ENCODE measurements at places on chromosomes 6 and 20. TPM values are rescaled to one million over a fixed set of nuclear protein-coding genes. Genes with fewer than 3 reads are reported as not detected.

DNA sequence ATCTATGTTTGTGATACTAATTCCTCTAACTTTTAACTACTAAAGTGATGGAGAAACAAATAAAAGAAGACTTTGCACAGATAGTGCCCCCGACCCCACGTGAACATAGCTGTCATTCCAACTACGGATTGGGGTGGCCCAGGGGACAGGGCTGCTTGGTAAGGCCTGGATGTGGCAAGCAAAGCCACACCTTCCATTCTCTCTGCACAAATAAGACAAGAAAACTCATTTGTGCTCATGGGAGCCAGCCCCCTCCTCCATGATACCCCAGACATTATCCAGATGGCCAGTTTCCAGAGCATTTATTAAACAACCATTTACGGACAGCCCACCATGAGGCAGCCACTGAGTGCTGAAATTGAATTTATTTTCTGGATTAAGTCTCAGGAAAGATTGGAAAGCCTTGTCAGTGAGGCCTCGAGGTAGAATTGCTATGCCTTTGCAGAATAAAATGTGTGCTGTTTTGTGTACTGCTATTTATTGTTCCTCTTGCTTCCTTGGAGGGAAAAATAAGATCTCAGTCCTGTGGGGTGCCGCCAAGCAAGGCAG, 151.2 kb downstream of the UNC5CL start:
- no peak for DNase-seq
- peaks cover 5% of the 10 kb centered on the region for H3K4me1 ChIP-seq
- H3K36me3 ChIP-seq = no peaks in the 10 kb centered on the region
- no peaks in the 10 kb centered on the region for H3K27me3 ChIP-seq

The LPA gene
- 0.47 TPM for total RNA-seq

DNA sequence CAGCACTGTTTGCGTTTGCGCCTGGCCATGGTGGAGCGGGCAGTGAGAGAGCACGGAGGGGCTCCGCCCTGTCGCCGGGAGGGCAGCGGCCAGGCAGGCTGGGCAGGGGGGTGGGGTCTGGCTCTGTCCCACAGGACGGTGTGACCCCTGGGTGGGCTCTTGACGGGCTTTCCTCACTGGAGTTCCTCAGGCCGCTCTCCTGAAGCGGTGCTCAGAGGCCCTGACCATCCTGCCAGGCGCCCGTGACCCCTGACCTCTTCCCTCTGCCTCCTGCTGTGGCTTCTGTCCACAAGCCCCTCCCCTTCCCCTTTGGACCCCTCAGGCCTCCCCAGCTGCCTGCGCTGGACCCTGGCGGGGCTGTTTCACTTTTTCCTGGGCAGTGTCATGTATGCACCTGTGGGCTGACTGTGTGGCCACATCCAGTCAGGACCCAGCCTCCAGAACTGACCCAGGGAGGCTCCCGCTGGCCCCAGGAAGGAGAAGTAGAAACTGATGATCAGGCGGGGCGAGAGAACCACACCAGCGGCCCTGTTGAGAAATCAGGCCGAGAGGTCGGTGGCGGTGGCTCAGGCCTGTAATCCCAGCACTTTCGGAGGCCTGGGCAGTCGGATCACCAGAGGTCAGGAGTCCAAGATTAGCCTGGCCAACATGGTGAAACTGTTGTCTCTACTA, 1.2 kb downstream of the OGFR start:
- no peaks in the 10 kb centered on the region for H3K4me1 ChIP-seq
- H3K27ac ChIP-seq = no peak overlapping the region
- DNase-seq = no peak
- peaks cover 29% of the 10 kb centered on the region for H3K36me3 ChIP-seq

DNA sequence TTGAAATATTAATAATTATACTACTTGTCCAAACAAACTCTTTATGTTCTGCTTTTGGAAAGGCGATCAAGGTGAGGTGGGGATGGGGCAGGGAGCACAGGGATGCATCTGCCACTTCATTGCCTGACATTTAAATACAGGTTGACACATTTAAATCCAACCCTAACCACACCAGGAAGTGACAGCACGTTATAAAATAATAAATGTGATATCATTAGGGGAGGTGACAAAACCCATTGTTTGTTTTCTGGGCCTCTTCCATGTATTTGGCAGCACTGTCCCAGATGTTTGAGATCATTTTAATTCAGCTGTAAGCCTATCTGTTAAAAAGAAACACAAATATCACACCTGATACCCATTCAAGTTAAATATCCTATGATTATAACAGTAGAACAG, 342.4 kb upstream of the ARID1B start:
- no peak overlapping the region for H3K4me3 ChIP-seq
- no peaks in the 10 kb centered on the region for H3K36me3 ChIP-seq
- DNase-seq = no peak
- H3K4me1 ChIP-seq = no peaks in the 10 kb centered on the region

DNA sequence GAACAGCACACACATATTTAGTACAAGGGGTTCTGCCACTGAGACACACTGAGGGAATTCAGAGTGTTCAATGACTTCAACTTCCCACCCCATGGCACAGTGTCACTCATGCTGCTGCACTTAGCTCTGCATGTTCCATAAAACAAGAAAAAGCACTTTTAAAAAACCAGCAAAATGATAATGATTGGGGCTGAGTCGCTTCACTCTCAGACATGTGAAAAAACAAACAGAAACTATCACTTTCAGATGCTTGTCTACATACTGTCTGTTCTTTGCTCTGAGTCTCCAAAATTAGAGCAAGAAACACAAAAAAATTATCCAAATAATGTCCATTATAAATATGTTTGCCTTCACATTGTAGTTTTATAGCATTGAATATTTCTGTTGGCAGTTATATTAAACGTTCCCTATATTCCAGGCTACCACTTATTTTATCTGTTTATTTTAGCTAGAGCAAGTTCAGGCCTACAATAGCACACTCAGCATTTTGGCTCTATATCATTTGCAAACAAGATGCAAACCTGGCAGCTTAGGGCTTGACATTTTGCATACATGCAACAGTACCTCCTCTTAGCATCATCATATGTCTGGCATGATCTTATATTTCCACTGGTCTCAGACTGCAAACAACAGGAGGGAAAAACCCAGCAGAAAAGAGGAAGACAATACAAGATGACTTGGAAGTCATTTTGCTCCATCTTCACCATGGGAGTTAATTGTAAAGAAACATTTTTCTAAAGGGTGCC, 398.8 kb downstream of the HACE1 start:
- H3K27ac ChIP-seq = no peak overlapping the region
- no peaks in the 10 kb centered on the region for H3K27me3 ChIP-seq
- no peaks in the 10 kb centered on the region for H3K36me3 ChIP-seq
- no peaks in the 10 kb centered on the region for H3K4me1 ChIP-seq
- no peak for DNase-seq

GRCh38 chr20:48489046-48489463, 338.7 kb downstream of the PREX1 start:
- H3K27me3 ChIP-seq = no peaks in the 10 kb centered on the region
- no peak overlapping the region for H3K27ac ChIP-seq
- no peak for DNase-seq
- H3K4me1 ChIP-seq = peaks cover 6% of the 10 kb centered on the region
- no peaks in the 10 kb centered on the region for H3K36me3 ChIP-seq

GRCh38 chr20:24936526-24937407, 12.3 kb upstream of the CST7 start:
- H3K4me3 ChIP-seq = no peak overlapping the region
- H3K36me3 ChIP-seq = no peaks in the 10 kb centered on the region
- H3K27me3 ChIP-seq = no peaks in the 10 kb centered on the region
- H3K27ac ChIP-seq = no peak overlapping the region
- DNase-seq = peak; percentile 14

DNA sequence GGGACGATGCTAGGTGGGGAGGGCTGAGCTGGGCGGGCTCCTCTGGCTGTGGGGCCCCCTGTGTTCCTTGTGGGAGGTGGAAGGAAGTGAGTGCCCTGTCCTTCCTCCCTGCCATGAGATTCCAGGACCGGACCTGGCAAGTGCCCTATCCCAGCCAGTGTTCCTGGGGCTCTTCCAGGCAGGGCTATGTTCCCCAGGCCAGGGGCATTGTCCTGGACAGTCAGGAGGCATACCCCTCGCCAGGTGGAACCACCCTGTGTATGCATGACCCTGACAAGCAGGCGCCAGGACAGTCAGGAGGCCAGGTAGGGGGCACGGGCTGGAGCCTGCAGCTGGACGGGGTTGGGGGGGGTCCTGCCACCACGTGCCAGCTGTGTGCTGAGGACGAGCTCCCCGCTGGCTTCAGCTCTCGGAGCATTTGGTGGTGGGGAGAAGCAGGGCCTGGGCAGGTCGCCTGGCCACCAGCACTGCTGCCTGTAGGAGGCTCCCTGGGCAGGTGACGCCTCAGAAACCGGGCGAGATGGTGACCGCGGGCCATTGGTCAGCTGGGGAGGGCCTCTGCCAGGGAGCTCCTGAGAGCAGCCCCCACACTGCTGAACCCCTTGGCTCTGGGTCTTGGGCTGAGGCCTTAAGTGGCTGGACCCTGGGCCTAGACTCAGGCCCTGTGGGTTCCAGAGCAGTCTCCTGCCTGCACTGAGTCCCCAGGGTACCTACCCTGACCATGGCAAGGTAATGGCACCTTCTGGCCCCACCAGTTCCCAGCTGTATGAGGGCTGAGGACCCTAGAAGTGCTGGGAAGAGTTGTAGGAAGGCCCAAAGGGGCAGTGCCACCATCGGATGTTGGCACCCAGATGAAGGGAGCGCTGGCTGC, 694 bp downstream of the SLC17A9 start:
- peaks cover 25% of the 10 kb centered on the region for H3K36me3 ChIP-seq
- peak overlapping the region; percentile 73 for H3K27ac ChIP-seq
- peak; percentile 83 for DNase-seq
- H3K27me3 ChIP-seq = no peaks in the 10 kb centered on the region

DNA sequence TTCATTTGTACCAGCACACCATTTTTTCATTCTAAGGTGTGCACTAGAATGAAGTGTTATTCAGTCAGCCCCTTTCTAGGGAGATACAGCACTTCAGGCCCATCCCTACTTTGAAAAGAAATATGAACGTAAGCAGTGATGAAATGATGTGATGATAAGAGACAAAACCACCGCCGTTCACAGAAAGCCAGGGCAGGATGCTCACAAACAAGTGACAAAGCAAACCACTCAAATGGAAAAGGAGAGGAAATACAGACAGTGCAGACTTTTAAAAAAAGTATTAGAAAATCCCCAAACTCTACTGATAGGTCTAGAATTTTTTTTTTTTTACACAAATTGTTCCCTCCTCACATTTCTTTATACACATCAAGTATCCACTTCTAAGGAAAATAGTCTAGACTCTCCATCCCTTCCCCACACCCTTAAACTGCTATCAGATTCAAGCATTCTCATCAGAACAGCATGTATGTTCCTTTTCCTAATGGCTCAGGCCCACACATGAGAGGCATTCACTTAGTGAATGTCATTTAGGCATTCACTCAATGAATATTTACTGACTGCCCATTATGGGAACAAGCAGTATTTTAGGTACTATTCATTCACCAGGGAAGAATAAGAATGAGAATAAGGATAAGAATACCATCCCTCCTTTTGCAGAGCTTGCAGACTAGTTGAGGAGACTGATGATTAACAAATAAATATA, 243.5 kb downstream of the GMPR start:
- peaks cover 3% of the 10 kb centered on the region for H3K4me1 ChIP-seq
- H3K27me3 ChIP-seq = no peaks in the 10 kb centered on the region
- no peaks in the 10 kb centered on the region for H3K36me3 ChIP-seq
- no peak overlapping the region for H3K4me3 ChIP-seq

The BEND6 gene
- 0.95 TPM for total RNA-seq

- H3K27me3 ChIP-seq = no peaks in the 10 kb centered on the region
- H3K4me3 ChIP-seq = no peak overlapping the region
- H3K4me1 ChIP-seq = no peaks in the 10 kb centered on the region
- H3K36me3 ChIP-seq = no peaks in the 10 kb centered on the region
- H3K27ac ChIP-seq = no peak overlapping the region
Measured at GRCh38 chr6:34172961-34173775, 27.3 kb upstream of the GRM4 start.

The CD109 gene
- total RNA-seq = 2.0 TPM

DNA sequence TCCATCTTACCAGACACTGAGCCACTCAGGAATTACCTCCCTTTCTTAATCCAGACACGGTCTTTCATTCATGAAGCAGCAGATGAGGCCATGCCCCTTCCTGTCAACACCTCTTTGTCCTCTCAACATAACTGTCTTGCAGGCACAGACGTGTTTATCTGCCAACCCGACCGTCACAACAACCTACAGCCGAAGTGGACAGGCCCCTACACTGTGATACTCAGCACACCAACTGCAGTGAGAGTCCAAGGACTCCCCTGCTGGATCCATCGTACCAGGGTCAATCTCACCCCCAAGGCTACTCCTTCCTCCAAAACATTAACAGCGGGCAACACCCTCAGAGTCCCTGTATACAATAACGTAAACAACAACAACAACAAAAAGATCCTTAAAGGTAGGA, 30.6 kb upstream of the ULBP3 start:
- no peak overlapping the region for H3K27ac ChIP-seq
- no peaks in the 10 kb centered on the region for H3K4me1 ChIP-seq
- no peaks in the 10 kb centered on the region for H3K36me3 ChIP-seq
- no peak overlapping the region for H3K4me3 ChIP-seq
- H3K27me3 ChIP-seq = no peaks in the 10 kb centered on the region
- DNase-seq = no peak

DNA sequence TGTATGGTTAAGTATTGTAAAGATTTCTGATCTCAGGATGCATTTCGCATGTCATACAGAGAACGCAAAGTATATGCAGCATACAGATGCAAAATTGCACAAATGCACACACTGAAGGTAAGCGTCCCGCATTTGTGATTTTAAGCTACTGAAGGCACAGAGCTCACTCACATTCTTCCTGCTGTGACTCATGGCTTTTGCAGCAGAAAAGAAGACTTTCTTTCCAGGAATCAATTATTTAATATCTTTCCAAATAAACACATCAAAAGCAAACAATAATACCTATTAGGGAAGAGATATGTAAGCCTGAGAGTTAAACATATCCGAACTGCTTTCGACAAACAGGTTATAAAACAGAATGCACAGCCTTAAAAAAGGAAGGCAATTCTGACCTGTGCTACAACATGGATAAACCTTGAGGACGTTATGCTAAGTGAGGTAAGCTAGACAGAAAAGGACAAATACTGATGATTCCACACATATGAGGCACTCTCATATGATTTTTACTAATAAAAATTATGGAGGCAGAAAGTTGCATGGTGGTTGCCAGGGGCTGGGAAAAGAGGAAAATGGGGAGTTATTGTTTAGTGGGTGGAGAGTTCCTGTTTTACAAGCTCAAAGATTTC, 109.0 kb downstream of the TFAP2A start:
- no peak for DNase-seq
- H3K27me3 ChIP-seq = no peaks in the 10 kb centered on the region
- H3K27ac ChIP-seq = no peak overlapping the region
- no peak overlapping the region for H3K4me3 ChIP-seq
- H3K4me1 ChIP-seq = no peaks in the 10 kb centered on the region

- H3K4me3 ChIP-seq = no peak overlapping the region
- no peaks in the 10 kb centered on the region for H3K27me3 ChIP-seq
- H3K36me3 ChIP-seq = peaks cover 48% of the 10 kb centered on the region
- no peaks in the 10 kb centered on the region for H3K4me1 ChIP-seq
Measured at GRCh38 chr6:119205911-119206618, 127.6 kb upstream of the FAM184A start.

- H3K27ac ChIP-seq = no peak overlapping the region
- no peak overlapping the region for H3K4me3 ChIP-seq
- H3K36me3 ChIP-seq = no peaks in the 10 kb centered on the region
- no peak for DNase-seq
- H3K27me3 ChIP-seq = no peaks in the 10 kb centered on the region
Measured at GRCh38 chr6:134539865-134540323, 222.0 kb upstream of the SGK1 start.

The TOMM6 gene
- 220 TPM for total RNA-seq

The EFCAB8 gene
- 1.0 TPM for total RNA-seq

The TMEM74B gene
- 5.8 TPM for total RNA-seq

GRCh38 chr6:82953871-82954270, 111.8 kb downstream of the UBE3D start:
- no peak overlapping the region for H3K4me3 ChIP-seq
- no peak for DNase-seq
- H3K27me3 ChIP-seq = no peaks in the 10 kb centered on the region
- H3K27ac ChIP-seq = no peak overlapping the region
- no peaks in the 10 kb centered on the region for H3K4me1 ChIP-seq
- peaks cover 25% of the 10 kb centered on the region for H3K36me3 ChIP-seq

All from endodermal cell (in vitro differentiated cells).